ENCODE measurements at places on chromosomes 13 and 19.

- DNase-seq: no peak
Measured at GRCh38 chr13:33145667-33146066, 129.4 kb downstream of the KL start.

- DNase-seq: no peak
Measured at GRCh38 chr19:1247748-1248138, 640 bp upstream of the MIDN start.

GRCh38 chr13:44084146-44084545, 204.4 kb downstream of the LACC1 start:
- no peak for DNase-seq

DNA sequence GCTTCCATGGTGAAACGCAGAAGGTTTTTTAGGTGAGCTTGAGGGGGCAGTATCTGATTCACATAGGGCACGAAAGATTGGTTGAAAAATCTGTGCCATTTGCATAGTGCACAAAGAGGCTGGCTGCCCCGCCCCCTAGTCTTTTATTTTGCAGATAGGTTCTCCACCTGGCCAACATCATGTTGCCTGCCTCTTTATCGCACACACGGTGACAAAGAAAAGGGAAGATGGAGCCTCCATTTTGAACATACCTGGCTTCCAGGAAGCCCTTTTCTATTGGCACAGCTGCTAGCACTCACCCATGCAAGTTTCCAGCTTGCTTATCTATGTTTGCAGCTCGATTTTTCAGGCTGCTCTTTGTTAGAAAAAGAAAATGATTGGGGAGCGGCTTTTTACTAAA, 316.2 kb upstream of the KLHL1 start:
- DNase-seq: no peak

DNA sequence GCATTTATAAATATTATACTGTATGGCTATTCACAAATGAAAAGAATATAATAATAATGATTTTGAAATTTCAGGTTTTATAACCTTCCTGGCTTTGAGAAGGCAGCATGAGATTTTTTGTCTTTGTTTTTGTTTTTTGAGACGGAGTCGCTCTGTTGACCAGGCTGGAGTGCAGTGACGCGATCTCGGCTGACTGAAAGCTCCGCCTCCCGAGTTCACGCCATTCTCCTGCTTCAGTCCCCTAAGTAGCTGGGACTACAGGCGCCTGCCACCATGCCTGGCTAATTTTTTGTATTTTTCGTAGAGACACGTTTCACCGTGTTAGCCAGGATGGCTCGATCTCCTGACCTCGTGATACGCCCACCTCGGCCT, 64.1 kb downstream of the ZNF429 start:
- no peak for DNase-seq

DNA sequence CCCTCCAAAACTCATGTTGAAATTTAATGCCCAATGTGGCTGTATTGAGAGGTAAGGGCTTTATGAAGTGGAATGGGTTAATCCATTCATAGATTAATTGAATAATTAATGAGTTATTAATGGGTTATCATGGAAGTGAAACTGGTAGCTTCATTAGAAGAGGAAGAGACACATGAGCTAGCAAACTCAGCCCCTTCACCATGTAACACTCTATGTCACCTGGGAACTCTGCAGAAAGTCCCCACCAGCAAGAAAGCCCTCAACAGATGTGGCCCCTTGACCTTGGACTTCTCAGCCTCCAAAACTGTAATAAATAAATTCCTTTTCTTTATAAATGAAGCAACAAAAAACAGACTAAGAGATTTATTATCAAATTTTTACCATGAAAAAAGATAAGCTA, 223.5 kb downstream of the KLF12 start:
- DNase-seq: no peak

GRCh38 chr19:30879225-30879624, 470.0 kb downstream of the TSHZ3 start:
- DNase-seq: no peak

GRCh38 chr13:30120133-30120822, 187.1 kb downstream of the KATNAL1 start:
- DNase-seq: no peak

DNA sequence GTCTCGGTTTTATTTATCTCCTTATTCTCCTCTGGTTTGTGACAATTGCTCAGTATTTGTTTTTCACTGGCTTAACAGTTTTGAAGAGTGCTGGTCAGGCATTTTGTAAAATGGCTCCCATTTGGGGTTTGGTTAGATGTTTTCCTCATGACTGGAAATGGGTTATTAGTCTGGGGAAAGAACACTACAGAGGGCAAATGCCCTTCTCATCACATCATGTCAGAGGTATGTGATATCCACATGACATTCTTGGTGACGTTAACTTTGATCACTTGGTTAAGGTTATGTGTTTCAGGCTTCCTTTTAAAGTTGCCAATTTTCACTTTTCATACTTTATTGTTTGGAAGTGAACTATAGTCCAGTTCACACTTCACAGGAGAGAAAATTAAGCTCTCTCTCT, 74.8 kb upstream of the KLHL1 start:
- no peak for DNase-seq

GRCh38 chr13:110354715-110355473, 47.8 kb downstream of the COL4A2 start:
- DNase-seq: no peak

GRCh38 chr13:78299832-78300623, 303.3 kb downstream of the POU4F1 start:
- DNase-seq: no peak

GRCh38 chr13:84315527-84315926, 433.3 kb upstream of the SLITRK1 start:
- DNase-seq: no peak

DNA sequence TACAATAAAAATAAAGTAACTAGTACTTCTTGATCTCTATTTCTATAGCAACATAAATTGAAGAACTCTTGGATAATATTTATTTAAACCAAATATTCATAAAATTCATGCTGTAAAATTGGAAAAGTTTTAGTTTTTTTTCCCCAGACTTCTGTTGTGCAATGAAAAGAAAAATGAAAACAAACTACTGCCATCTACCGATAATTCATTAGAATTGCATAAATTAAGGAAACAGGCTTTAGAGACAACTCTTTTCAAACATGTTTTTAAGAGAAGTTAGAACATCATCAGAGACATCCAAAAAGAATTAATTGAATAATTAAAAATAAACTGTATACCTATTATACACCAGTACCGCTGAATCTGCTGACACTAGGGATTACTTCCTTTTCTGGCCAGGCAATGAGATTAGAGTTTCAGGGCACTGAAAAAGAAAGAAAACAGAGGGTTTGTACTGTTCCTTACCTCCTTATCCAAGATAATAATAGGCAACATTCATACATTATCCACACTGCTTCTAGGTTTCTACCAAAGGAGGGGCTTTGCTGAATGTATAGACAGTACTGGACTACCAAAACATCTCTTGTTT, 4.9 kb downstream of the CCDC122 start:
- DNase-seq: peak; percentile 28

DNA sequence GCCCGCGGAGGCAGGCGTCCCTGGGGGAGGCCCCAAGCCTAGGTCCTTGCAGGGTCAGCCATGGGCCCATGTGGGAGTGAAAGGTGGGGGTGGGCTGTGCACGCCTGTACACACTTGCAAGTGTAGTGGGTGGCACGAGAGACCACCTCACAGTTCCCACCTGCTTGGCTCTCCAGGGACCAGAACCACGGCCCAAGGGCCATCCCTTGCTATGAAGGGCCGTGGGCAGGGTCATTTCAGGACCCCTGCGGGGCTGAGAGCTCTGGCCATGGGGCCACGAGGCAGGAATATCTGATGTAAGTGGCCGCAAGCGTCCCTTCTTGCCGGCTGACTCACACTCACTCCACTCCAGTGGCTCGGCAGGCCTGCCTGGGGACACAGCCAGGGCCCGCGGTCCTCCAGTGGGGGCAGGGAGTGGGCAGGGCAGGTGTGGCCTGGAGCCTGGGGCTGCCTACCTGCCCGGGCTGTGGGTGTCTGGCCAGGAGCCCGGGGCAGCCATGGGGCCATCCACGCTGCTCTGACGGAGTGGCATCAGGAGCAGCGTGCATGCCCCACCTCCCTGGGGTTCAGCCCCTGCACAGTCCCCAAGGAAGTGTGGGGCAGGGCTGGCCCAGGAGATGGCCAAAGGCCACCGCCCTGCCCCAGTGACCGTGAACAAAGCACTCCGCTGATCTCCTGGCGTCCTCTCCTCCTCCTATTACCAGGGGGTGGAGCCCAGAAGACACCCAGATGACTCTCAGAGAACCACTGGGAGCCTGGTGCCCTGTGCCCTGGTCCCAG, 8.6 kb upstream of the MKNK2 start:
- DNase-seq: peak; percentile 57

DNA sequence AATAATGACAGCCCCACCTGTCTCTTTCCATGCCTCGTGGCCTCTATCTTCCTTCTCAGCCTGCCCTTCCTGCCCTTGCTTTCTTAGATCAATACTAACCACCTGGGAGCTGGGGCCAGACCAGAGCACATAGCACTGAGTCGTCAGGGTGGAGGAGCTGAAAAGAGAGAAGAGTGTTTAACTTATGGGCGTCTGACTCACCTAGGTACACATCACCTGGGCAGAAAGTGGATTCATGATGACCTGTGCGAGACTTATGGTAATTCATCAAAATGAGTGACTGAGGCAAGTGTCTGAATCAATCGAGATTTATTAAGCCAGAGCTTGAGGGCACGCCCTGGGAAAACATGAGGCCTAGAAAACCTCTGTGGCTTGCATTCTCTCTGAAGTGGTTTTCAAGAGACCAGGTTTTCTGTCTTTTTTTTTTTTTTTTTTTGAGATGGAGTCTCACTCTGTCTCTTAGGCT, 19.2 kb downstream of the CEACAM6 start:
- no peak for DNase-seq

- DNase-seq: peak; percentile 78
Measured at GRCh38 chr19:21851596-21852345, 15.8 kb upstream of the ZNF43 start.

DNA sequence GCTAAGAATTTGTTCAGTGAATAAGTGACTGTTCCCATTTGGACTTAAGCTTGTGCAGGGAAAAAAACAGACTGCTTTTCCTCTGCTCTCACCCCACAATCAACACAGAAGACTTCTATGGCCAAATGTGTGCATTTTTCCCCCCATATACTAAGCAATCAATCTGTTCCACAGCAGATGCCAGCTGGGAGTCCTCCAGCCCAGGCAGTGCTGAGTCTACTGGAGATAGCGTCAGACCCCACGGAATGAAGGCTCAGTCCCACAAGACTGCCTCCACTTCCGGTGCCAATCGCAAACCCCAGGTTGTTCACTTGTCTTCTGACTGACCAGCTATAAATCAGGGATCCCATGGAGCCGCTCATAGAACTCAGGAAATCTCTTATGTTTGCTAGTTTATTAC, 69.5 kb upstream of the ANKRD10 start:
- no peak for DNase-seq

DNA sequence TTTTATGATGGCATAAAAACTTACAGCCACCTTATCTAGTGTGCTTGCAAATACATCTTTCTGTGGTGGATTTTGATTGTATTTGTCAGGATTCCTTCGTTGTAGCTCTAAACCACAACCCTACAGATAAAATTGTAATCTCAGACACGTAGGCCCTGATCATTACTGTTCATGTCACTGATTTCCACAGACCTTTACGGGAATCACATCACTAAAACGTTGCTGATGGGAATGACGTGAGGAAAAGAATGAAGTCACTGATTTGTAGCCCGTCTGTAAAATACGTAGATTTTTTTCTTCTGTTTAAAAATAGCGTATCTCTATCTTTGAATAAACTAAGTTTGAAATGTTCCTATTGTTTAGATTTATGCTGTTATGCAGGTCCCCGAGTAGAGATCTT, 399.2 kb downstream of the MYO16 start:
- no peak for DNase-seq

DNA sequence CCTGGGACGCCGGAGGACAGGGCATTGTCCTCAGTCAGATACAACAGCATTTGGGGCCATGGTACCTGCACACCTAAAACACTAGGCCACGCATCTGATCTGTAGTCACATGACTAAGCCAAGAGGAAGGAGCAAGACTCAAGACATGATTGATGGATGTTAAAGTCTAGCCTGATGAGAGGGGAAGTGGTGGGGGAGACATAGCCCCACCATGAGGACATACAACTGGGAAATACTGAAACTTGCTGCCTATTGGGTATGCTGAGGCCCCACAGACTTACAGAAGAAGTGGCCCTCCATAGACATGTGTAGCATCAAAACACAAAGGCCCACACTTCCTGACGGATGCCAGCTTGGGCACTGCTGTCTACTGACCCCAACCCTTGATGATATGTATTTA, 1.4 kb upstream of the ICAM4 start:
- no peak for DNase-seq

GRCh38 chr13:111132948-111133347, 17.8 kb downstream of the ARHGEF7 start:
- no peak for DNase-seq

DNA sequence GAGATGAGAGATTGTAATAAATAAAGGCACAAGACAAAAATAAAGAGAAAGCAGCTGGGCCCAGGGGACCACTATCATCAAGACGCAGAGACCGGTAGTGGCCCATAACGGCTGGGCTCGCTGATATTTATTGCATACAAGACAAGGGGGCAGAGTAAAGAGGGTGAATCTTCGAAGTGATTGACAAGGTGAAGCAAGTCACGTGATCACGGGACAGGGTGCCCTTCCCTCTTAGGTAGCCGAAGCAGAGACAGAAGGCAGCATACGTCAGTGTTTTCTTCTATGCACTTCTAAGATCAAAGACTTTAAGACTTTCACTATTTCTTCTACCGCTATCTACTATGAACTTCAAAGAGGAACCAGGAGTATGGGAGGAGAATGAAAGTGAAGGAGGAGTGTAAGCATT, 4.6 kb upstream of the PRKCG start:
- DNase-seq: peak; percentile 49

DNA sequence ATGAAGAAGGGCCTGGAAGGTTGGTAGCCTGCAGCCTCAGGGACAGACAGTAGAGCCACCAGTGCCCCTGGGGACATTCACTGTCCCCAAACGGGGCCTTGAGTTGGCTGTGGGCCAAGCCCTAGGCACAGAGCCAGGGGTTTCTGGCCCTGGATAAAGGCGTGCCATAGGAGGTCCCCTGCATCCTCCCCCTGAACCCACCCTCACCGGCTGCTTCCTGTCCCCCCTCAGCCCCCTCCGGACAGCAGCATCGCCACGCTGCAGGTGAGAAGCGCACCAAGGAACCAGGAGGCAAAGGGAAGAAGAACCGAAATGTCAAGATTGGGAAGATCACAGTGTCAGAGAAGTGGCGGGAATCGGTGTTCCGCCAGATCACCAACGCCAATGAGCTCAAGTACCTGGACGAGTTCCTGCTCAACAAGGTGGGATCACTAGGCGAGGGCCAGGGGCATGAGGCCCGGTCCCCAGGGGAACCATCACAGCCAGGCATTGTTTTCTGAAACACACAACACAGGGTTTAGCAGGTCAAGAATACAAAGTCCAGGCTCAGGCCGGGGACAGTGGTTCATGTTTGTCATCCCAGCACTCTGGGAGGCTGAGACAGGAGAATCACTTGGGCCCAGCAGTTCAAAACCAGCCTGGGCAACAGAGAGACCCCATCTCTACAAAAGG, 14.6 kb upstream of the USE1 start:
- DNase-seq: no peak

DNA sequence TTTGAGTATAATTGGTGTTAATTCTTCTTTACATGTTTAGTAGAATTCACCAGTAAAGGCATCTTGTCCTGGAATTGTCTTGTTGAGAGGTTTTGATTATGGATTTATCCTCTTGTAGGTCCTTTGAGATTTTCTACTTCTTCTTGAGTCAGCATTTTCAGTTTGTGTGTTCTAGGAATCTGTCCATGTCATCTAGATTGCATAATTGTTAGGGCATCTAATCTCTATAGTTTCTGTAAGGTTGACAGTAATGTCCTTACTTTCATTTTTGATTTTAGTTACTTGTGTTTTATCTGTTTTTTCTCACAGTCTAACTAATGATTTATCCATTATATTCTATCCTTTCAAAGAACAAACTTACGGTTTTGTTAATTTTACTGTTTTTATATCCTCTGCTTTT, 492.0 kb downstream of the FGF9 start:
- DNase-seq: no peak

Data from HFFc6 (cell line).